Right ventricle myocardium inferior (tissue), 1 donor: ENCODE measurements at places on chromosomes 2 and 18. TPM values are rescaled to one million over a fixed set of nuclear protein-coding genes. Genes with fewer than 3 reads are reported as not detected.

DNA sequence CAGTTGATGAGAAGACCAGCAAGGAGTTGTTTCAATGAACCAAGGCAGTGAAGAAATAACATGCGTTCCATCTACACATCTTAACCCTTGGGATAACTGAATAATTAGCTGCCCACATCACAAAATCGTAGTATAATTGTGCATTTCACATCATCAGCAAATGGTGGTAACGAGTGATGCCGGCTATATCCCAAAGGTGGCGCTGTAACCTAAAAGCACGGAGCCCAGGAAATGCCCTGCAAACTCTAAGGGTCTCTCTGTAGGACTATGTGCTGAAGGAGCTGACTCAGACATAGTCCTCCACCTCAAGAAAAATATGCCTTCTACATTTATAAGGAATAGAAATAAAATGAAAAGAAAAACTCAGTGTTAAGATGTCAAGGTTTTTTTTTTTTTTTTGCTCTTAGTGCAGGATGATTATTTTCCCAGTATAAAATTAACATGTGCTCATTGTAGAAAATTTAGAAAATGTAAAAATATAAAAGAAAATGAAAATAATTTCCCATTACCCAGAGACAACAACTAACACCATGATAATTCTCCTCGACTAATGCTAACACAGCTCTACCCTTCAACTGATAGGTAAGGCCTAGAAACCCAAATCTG, 23.1 kb upstream of the DSG3 start:
- no peak for DNase-seq

- peak; percentile 25 for DNase-seq
Measured at GRCh38 chr2:43060390-43061016, 165.9 kb downstream of the ZFP36L2 start.

DNA sequence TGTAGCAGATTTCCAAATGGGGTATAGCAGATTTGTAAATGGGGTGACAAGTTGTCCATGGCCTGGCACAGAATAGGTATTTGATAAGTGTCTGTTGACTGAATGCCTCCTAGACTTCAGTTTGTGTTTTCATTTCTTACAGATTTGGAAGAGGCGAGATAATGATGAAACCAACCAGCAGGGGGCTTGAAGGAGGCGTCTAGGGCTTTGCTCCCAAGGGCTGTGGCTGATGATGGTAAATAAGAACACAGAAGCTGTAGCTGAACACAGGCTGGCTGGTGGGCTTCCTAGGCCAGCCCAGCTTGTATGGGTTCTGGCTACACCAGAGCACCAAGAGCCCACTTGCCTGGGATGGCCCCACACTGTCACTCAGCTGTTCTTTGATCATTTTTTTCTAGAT, 19.4 kb downstream of the SFTPB start:
- no peak for DNase-seq

DNA sequence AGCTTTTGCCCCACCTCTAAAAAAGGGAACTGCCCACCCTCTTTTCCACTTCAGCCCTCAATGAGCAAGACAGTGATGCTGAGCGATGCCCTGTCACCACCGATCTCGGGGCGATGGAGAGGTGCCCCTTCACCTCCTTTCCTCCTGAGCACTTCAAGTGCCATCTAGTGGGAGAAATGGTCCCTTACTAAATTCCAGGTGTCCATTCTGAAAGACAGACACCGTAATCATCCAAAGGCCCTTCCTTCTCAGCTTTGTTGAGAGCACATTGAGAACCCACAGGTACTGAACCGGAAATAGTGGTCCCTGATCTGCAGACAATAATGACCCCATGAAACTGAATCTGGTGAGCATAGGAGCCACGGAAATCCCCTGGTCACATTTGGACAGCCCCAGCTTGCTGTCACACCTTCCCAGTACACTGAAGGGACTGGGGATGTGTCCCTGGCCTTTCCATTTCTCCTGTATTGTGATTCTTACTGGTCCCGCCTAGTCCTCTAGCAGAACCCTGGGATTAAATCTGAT, 38.5 kb downstream of the KCTD18 start:
- no peak for DNase-seq

GRCh38 chr2:26697425-26697824, 4.9 kb downstream of the KCNK3 start:
- DNase-seq = no peak

- no peak for DNase-seq
Measured at GRCh38 chr2:40287773-40288172, 164.1 kb downstream of the SLC8A1 start.

- peak; percentile 84 for DNase-seq
Measured at GRCh38 chr2:27074738-27075565, 3.5 kb upstream of the EMILIN1 start.

GRCh38 chr18:8212896-8213780, 396.1 kb upstream of the RAB12 start:
- DNase-seq = no peak

GRCh38 chr2:114488841-114489530, 46.5 kb downstream of the DPP10 start:
- DNase-seq = no peak

- no peak for DNase-seq
Measured at GRCh38 chr18:13300029-13300428, 81.5 kb downstream of the LDLRAD4 start.

DNA sequence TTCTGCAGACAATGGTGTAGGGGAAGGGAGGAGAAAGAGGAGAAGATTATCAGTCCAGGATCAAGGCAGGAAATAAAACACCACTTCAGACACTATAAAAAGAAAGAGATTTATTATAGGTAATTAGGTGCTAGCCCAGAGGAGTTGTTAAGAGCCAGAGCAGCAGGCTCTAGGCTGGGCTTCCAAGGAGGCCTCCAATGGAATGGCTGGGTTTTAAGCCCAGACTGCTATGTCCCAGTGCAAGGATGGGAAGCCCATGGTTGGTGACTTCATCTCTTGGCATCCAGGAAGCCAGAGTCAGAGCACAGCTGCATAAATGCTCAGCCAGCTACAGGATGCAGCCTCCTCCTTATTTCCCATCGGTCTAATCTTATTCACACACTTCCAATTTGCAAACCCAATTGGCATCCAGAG, 95.6 kb downstream of the LAMA3 start:
- DNase-seq = no peak

GRCh38 chr2:57141269-57141668, 905.3 kb upstream of the VRK2 start:
- DNase-seq = no peak

DNA sequence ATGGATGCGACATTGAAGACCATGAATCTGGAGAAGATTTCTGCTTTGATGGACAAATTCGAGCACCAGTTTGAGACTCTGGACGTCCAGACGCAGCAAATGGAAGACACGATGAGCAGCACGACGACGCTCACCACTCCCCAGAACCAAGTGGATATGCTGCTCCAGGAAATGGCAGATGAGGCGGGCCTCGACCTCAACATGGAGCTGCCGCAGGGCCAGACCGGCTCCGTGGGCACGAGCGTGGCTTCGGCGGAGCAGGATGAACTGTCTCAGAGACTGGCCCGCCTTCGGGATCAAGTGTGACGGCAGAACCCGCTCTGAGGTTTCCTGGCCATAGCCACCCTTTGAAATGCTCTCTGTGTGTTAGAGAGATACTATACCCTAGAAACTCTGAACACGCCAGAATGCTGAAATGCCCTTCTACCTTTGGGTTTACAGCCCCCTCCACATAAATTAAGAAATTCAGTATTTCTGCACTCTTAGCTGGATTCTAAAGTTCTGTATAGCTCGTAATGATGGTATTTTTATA, 659 bp downstream of the CHMP1B start:
- DNase-seq = peak; percentile 69

- no peak for DNase-seq
Measured at GRCh38 chr18:24190590-24190989, 51.7 kb downstream of the CABYR start.

DNA sequence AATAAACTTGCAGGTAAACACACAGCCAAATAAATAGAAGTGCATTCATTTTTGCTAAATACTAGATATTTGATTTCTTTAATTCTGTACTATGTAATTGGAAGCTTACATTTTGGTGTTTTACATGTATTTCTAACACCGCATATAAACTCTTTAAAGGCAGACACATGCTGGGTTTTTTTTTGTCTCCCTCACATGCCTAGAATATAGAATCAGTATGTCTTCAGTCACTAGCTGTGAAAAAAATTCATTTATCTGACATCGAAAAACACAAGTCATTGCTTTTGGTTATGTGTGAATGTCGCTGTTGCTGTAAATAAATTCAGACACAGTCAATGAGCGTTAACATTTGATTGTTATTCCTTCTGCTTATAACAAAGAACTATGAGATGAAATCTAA, 1101.0 kb downstream of the DPP10 start:
- no peak for DNase-seq

- DNase-seq = no peak
Measured at GRCh38 chr2:35503311-35503710, 852.3 kb upstream of the CRIM1 start.

DNA sequence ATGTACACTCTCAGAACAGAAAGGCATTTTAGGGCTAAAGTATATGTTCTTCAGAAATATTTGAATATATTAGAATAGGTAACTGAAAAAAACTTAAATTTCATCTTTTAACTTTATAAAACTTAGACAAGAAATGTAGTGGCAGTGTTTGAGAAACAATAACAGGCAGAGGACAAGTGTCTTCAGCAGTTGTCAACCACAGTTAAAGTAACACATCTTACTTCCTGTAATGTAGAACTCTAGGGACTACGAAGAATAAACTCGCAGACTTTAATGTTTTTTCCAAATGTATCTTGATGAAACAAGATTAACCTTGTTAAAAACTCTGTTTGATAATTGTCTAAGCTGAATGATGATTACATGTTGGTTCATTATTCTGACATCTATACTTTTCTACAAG, 50.7 kb downstream of the RMDN2 start:
- no peak for DNase-seq

Gene TNFRSF11A
- total RNA-seq = 1.1 TPM

Gene CD8B
- total RNA-seq = 0.30 TPM

Gene SERPINB4
- not detected for total RNA-seq

Gene FNDC4
- 2.9 TPM for total RNA-seq

Gene DLX2
- total RNA-seq = not detected

Gene UGT1A9
- not detected for total RNA-seq

Gene TRIP12
- 180 TPM for total RNA-seq

Gene GAD1
- not detected for total RNA-seq
